Uterus (tissue), 4 donors: ENCODE measurements at places on chromosomes 4 and X. TPM values are rescaled to one million over a fixed set of nuclear protein-coding genes. Genes with fewer than 3 reads are reported as not detected.
A peak's percentile ranks its signal among the peaks of the same experiment; 100 is the strongest.

The CYBB gene
- total RNA-seq = 32.4 TPM

DNA sequence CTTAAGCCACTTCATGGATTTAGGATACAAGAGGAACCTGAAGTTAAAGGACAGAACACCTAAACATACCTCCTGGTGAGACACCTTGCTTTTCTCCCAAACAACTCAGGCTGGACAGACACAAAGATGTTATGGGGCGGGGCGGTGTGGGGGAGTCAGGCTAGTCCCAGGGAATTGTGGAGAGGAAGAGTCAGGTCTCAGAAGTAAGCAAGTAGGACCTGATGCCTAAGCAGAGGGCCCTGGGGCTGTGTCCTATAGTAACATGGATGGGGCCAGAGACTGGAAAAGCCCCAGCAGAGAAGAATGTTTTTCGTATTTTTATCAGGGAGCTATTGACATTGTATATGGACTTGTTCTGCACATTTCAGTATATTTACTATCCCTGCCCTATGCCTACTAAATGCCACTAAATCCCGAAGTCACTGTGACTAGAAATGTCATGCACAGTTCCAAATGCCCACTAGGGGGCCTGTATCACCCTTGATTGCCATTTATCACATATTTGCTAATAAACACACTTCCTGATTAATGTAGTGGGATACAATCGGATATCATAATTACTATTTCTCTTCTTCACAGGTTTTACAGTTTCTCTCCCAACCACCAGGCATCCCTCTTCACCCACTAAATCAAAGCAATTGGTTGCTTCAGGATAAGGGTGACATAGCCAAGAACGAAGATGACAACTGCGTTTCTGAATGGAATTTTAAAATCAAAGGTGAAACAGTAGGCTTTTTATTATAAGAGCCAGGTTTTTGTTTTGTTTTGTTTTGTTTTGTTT is 23.8 kb upstream of the ARHGAP10 start:
- no peak for DNase-seq

The XAGE1B gene
- total RNA-seq = not detected

- peak; percentile 35 for DNase-seq
Observed at GRCh38 chrX:69503782-69504625, at the start of gene NALF2. Gene NALF2 (plus strand): TSS chrX:69504326. CDS start chrX:69505283, 957 bp downstream.

DNA sequence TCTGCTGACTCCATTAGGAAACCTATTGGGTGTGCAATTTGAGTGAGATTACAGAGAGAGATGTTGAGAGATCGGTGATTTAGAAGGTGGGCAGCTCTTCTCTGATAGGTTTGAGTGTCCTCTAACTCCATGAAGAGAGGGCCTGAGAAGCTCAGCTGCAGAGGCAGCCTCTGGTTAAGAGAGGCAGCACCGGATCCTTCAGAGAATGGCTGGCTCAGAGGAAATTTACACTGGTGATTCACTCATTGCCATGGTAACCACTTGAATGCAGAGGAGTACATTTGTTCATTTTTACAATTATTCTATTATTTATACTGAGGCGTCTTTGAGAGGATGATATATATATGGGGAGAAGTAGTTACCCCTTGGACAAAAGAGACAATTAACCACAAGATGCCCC is 171.7 kb downstream of the PDGFRA start:
- DNase-seq = no peak

The SOX3 gene
- 0.40 TPM for total RNA-seq

GRCh38 chr4:188661502-188661901 is 522.3 kb downstream of the TRIML1 start:
- no peak for DNase-seq

The CXorf65 gene
- not detected for total RNA-seq

DNA sequence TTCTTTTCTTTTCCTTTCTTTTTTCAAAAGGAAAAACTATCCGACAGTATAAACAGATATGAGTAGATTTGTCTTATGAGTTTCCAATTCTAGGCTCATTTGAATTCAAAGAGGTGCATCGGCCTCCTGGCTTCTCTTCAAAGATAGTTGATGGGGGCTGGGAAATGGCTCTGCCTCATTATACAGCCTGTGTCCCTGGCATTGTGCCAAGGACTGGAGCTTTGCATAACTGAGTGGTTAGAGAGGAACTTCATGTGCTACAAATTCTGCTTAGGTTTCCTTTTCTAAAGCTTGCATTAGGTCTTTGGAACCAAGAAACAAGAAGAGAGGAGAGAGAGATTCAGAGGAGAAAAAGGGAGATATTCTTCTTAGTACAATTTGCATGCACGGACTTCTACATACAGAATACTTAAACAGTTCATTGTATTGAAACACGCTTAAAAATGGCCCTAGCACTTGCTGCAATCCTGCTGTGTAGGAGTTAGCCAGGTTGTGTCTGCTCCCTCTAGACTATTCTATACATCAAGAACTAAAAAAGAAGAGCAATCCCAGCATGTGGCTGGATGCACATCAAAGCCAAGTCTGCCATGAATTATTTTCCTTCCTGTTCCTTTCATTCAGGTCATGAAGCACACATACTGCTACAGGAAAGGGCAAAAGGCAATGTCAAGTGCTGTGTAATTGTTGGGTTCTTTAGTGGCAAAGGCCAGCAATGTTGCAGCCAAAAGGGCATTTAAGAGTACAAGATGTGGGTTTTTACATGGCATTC is 70.9 kb downstream of the INTS12 start:
- DNase-seq = peak; percentile 47

- DNase-seq = no peak
Observed at GRCh38 chrX:65451663-65452062, 82.9 kb downstream of the LAS1L start.

The PPP4R3C gene
- not detected for total RNA-seq

- no peak for DNase-seq
Observed at GRCh38 chrX:54407266-54407665, 32.9 kb upstream of the TSR2 start.
